ENCODE measurements at places on chromosomes 11 and 22.

DNA sequence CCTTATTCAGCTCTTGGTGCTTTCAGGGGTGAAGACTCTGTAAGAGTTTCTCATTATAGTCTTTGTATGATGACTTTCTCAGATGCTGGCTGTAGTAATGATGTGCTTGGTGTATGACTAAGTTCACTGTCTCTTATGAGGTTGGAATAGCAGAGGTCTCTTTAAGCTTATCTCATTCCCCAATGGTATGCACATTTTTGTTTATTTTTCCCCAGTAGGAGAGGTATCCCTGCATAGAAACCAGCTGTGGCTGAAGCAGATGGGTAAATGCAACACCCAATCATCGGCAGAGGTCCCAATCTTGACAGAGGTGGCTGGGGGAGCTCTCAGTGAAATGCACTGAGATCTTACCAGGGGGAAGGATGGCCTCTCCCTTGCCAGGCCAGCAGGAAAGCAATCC lies 34.6 kb downstream of the BBOX1 start:
- no peak for DNase-seq
- no peaks in the 10 kb centered on the region for H3K36me3 ChIP-seq
- no peak overlapping the region for H3K4me3 ChIP-seq
- no peaks in the 10 kb centered on the region for H3K27me3 ChIP-seq

DNA sequence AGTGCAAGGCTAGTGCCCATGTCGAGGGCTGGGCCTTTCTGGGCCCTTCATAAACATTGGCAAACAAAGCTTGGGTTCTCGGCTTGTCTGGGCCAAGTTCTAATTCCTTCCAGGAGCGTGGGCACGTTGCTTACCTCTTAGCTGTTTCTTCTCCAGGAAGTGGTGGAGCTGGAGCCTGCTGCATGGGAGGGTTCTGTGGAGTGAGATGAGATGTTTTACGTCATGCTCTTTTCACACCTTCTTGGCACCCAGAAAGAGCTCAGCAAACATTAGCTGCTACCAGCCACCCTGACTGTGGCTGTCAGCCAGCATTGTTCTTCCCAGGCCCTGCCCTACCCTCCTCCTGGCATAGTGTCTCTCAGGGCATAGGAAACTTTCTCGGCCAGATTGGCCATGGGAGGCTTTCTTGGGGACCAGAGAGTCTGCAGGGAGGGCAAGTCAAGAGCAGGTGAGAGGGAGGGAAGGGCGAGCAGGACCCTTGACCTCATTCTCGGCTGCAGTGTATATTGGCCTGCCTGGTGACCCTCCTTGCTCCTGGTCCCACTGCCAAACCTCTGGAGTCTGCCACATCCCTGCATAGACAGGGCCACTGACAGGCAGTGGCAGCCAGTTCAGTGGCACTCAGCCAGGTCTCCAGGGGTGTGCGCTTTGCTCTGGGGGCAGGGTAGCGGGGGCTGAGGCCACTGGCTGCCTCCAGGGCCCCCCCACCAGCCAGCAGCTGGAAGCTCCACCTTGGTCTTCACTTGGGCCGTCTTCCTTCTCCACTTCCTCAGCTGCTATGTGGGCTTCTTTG lies 98.8 kb downstream of the BCR start:
- peaks cover 36% of the 10 kb centered on the region for H3K4me1 ChIP-seq
- peaks cover 71% of the 10 kb centered on the region for H3K36me3 ChIP-seq
- no peak overlapping the region for H3K4me3 ChIP-seq
- H3K27me3 ChIP-seq: no peaks in the 10 kb centered on the region
- DNase-seq: no peak
- H3K27ac ChIP-seq: peak overlapping the region; percentile 82

DNA sequence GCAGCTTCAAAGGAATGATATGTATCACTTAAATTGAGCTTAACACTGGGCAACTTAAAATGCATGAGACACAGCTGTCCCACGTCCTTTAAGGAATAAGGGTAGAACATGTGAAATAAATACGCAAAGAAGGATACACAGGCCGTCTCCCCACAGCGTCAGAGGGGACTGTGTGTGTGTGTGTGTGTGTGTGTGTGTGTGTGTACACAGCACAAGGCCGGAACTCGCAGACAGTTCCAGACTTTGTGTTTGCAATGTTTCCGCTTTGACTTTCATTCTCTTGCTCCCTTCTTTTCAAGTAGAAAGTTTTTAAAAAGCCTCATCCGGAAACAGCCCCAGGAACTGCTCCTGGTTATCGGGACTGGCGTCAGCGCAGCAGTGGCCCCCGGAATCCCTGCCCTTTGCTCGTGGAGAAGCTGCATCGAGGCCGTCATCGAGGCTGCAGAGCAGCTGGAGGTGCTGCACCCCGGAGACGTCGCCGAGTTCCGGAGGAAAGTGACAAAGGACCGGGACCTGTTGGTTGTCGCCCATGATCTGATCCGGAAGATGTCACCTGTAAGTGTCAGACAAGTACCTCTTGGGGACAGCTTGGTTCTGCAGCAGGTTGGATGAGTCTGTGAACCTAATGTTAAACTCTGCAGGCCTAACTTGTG lies 13.3 kb downstream of the FAM118A start:
- H3K4me1 ChIP-seq: peaks cover 67% of the 10 kb centered on the region
- DNase-seq: no peak
- H3K36me3 ChIP-seq: peaks cover 60% of the 10 kb centered on the region
- H3K4me3 ChIP-seq: peak overlapping the region; percentile 49
- peak overlapping the region; percentile 77 for H3K27ac ChIP-seq

DNA sequence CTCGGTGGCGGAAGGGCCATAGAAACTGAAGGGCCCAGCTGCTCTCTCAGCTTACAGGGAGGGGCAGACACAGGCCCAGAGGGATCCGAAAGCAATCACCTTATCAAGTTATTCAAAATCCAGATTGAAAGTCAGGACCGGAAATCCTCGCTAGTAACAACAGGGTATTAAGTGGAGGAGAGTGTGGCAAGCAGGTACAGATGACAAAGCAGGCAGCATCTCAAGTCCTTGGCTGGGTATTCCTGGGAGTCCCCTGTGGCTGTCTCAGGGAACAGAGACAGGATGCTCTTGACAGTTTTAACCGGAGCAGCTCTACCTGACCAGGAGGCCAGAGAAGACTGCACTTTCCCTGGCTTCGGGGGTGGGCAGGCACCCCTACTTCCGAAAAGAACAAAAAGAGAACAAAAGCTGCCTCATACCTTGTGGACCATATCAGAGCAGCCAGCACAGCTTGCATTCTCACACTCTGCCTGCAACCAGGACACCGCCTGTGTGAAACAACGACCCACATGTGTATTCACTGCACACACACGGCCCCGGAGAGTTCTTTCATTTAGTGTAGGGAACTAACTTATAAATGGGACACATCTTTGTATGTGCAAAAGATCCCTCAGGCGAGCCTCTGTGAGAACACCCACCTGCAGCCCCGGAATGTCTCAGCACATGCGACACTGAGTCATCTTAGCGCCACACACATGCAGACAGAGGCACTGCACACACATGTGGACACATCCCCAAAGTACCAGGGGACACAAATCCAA lies 78.3 kb downstream of the MICAL3 start:
- no peaks in the 10 kb centered on the region for H3K27me3 ChIP-seq
- no peak for DNase-seq
- H3K36me3 ChIP-seq: no peaks in the 10 kb centered on the region
- peaks cover 6% of the 10 kb centered on the region for H3K4me1 ChIP-seq

DNA sequence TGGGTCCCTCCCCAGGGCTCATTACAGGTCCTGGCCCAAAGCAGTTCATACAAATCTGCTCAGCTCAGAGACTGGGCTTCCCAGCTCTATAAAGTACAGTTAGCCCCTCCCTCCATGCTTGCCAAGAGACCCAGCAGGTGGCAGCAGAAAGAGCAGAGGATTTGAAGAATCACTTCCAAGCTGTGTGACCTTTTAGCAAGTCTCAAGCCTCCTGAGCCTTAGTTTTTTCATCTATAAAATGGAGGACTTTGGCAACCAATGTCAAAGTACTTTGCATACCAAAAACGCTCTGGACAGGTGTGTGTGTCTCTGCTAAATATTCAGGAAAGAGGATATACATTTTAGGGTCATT lies 26.6 kb downstream of the RELT start:
- H3K27me3 ChIP-seq: no peaks in the 10 kb centered on the region
- H3K36me3 ChIP-seq: peaks cover 52% of the 10 kb centered on the region
- no peaks in the 10 kb centered on the region for H3K4me1 ChIP-seq
- peak; percentile 31 for DNase-seq

DNA sequence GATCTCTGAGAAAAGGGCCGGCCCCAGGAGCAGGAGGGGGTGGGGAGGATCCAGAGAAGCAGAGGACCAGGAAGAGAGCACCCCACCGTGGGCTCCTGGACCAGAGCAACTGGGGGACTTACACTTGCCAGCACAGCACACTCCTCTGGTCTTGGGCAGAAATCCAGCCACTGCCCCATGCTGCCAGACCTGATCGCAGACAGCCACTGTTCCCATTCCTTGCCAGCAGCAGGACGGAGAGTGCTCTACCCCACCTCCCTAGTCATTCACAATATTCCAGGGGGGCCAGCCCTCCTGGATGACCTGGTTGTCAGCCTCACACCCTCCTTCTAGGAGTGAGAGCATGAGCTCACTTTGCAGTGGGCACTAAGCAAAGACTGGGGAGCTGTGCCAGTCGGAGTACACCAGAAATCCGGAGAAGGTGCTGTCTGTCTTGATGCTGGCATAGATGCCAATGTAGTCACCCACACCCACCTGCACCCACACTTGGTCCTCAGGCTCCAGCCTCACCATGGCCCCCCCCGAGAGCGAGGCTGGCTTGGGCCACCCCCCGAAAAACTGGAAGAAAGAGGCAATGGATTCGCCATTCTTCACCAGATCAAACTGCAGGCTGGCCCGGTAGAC lies 1.6 kb downstream of the C1QTNF5 start:
- H3K4me1 ChIP-seq: peaks cover 44% of the 10 kb centered on the region
- H3K27me3 ChIP-seq: peaks cover 40% of the 10 kb centered on the region
- H3K27ac ChIP-seq: peak overlapping the region; percentile 44
- H3K36me3 ChIP-seq: peaks cover 30% of the 10 kb centered on the region
- DNase-seq: no peak

DNA sequence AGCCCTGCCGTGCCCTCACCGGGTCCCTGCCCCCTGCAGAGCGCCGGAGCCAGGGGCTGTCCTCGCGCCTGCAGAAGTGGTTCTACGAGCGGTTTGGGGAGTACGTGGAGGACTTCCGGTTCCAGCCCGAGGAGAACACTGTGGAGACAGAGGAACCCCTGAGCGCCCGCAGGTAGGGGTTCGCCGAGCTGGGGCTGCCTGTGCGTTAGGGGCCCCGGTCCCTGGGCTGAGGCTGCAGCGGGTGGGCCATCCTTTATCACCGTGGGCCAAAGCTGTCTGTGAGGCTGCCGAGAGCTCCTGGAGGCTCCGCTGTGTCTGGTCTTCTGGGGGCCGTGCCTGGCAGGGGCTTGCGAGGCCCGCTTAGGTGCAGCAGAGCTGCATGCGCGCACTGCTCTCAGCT lies 42.8 kb downstream of the GRAMD4 start:
- no peaks in the 10 kb centered on the region for H3K27me3 ChIP-seq
- peaks cover 22% of the 10 kb centered on the region for H3K4me1 ChIP-seq
- H3K36me3 ChIP-seq: peaks cover 9% of the 10 kb centered on the region
- DNase-seq: no peak
- H3K4me3 ChIP-seq: no peak overlapping the region

GRCh38 chr11:69010964-69011623 lies 2.0 kb downstream of the MRGPRF start:
- peaks cover 2% of the 10 kb centered on the region for H3K4me1 ChIP-seq
- H3K4me3 ChIP-seq: no peak overlapping the region
- DNase-seq: peak; percentile 58

GRCh38 chr11:64916040-64916774 lies 802 bp downstream of the ATG2A start:
- H3K4me3 ChIP-seq: peak overlapping the region; percentile 91
- peaks cover 26% of the 10 kb centered on the region for H3K4me1 ChIP-seq
- peak; percentile 54 for DNase-seq
- H3K27ac ChIP-seq: peak overlapping the region; percentile 94
- H3K36me3 ChIP-seq: peaks cover 30% of the 10 kb centered on the region

- H3K27ac ChIP-seq: peak overlapping the region; percentile 94
- H3K4me1 ChIP-seq: peaks cover 51% of the 10 kb centered on the region
- no peaks in the 10 kb centered on the region for H3K27me3 ChIP-seq
- DNase-seq: no peak
- peaks cover 78% of the 10 kb centered on the region for H3K36me3 ChIP-seq
Measured at GRCh38 chr11:59151761-59152160, 9.1 kb downstream of the FAM111A start.

DNA sequence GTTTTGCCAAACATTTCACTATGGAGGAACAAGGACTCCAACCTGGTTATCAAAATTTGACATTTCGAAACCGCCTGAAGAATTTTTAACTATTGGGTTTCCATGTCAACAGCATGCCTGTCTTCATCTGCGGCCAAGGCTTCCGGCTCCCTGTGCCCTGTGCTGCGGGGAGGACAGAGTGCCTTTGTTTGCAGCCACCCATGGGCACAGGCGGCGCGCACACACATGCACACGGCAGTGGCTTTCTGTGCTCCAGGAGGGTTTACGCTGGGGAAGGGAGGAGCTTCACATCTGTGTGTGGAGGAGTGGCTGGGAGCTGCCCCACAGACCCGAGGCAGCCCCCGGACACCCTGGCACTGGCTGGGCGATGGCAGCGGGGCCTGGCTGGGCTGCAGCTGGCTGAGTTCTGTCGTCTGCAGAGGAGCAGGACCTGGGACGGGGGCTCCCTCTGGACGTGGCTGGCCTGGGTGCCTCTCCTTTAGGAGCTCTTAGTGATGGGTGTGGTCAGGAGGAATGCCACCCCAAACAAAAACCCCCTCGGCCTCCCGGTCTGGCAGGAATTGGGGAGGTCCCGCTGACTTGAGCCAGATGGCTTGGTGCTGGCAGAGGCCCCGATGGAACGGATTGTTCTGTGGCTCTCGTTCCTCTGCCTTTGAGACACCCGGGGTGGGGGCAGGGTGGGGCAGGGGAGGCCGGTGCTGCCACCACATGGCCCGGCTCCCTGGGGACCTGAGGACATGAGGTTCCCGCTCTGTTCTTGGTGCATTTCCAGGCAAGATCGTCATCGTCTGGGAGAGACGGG lies 1290.9 kb downstream of the BRD1 start:
- H3K36me3 ChIP-seq: no peaks in the 10 kb centered on the region
- no peak for DNase-seq
- no peaks in the 10 kb centered on the region for H3K4me1 ChIP-seq
- no peaks in the 10 kb centered on the region for H3K27me3 ChIP-seq
- no peak overlapping the region for H3K4me3 ChIP-seq

GRCh38 chr11:72720047-72720446 lies 32.2 kb downstream of the ARAP1 start:
- no peaks in the 10 kb centered on the region for H3K27me3 ChIP-seq
- H3K4me3 ChIP-seq: peak overlapping the region; percentile 86
- H3K36me3 ChIP-seq: peaks cover 31% of the 10 kb centered on the region
